Left ventricle myocardium inferior (tissue), 1 donor: ENCODE measurements at places on chromosomes 7 and 10. TPM values are rescaled to one million over a fixed set of nuclear protein-coding genes. Genes with fewer than 3 reads are reported as not detected.

The TLX1 gene
- total RNA-seq, result not detected

DNA sequence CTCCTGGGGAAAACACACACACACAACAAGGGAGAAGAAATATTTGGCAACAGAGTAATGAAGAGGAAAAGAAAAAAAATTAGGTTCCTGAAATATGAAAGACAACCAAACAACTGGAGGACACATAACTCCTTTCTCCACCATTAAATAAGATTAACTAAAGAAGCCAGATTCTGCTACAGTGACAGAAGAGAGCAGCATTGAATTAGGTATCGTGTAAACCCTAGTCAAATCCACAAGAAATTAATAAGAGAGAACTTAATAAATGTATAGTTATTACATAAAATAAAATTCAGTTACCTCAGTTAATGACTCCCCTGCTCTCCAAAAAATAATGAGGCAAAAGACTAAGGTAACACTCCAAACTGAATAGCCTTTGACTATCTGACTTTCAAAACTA, 306.7 kb downstream of the CRPPA start:
- DNase-seq, result no peak

DNA sequence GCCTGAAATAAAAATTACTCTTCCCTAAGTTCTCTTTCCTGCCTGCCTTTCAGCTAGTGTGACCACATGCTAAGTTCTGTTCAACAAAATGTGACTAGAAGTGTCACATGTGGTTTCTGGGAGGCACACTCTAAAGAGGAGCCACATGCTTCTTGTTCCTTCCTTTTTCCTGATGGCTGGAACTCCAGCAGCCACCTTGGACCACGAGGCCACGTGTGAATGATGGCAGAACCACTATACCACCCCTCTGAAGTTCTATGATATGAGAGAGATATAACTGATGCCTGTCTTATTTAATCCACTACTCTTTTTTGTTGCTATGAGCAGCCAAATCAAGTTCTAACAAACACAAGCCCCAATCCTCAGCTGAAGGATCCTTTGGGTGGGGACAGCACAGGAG, 8.1 kb downstream of the PODXL start:
- DNase-seq, result no peak

DNA sequence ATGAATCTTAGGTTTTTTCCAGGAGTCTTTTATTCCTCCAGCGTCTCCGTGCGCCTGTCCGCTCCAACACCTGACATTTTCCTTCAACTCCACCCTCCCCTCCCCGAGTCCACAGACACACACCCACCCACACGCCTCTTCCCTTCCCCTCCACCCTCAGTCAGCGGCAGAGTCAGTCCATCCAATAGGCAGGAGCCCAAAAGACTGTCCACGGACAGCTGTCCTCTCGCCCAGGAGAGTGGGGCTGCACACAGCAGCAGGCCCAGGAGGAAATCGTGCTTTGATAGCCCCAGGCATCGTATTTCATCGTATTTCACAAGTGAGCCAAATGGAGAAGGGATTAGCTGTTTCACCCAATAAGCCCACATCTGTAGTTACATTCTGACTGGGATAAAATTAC, 285.1 kb downstream of the ZEB1 start:
- no peak for DNase-seq

DNA sequence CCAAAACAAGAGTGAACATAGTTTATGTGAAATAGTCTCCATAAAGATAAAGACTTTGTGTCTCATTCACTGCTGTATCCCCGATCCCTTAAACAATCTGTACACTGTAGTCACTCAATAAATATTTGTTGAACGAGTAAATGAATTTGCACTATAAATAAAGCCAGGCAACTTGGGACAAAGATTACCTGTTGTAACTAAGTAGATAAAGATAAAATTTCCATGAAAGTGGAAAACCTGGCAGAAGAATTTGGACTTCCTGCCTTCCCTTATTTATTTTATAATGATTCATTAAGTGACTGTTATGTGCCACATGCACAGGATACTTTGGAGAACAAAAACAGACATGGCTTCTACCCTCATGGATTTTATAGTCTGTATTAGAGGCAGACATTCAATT, 277.7 kb upstream of the KAT6B start:
- no peak for DNase-seq

DNA sequence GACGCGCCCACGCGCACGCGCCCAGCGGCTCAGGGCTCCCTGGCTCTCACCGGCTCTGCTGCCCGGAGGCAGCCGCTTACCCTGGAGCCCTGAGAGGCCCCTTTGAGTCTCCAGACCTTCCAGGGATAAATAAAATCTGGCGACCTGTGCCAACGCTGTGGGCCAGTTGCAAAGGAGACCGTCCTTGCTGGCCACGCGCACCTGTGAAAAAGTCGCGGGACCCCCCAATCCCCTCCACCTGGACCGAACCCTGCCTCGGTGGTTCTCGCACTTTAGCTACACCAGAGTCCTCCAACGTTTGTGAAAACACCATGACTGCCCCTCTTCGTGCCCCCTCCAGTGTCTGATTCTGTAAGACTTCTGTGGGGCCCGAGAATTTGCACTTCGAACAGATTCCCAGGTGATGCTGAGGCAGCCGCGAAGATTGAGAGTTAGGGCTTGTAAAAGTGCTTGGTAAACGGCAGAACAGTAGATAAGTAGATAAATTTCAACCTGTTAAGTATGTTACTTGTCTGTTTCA, 102.4 kb upstream of the SVIL start:
- DNase-seq, result no peak

- no peak for DNase-seq
Measured at GRCh38 chr7:51229106-51229537, 87.5 kb downstream of the COBL start.

DNA sequence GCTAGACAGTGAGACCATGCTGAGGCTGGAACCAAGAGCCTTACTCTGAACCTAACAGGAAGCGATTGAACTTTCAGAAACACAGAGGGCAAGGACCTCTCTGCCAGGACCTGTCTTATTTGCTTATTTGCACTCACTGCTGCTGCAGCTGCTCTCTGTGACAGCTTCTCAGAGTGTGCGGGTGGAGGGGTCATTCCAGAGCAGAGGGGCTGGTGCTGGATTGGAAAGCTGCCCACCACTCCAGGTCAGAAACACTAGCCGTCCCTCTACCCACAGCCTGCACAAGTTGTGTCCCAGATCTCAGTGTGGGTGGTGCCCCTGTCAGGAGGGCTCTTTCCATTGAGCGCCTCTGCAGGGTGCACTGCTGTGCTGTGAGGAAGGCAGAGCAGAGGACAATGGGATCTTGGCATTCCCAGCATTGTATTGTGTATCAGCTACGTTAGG, 126.2 kb downstream of the CCNY start:
- no peak for DNase-seq
